ENCODE measurements at places on chromosomes 11 and 22.

DNA sequence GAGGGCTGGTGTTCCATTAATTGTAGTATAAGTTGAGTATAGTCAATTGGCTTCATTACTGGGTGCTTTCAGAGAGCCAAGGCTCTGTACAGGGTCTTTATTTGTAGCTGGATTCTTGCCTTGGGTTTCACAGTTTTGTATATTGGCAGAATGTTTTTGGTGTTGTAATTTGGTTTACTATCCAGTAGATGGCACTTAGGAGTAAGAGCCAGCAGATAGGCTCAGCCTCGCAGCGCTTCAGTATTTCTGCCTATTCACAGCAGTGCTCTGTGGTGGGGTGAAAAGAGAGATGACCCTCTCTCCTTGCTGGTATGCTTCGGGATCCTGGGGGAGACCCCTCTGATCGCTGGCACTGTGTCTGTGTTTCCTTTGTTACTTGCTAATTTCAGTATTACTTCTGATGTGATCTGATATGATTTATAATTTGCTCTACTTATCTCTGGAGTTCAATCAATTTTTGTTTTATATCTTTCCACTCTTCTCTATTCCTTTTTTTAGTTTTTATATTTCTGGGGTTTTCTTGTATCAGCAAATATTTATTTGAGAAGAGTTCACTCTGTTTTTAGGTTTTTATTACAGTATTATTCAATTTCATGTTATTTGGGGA lies 52.2 kb downstream of the ANO5 start:
- no peak for DNase-seq

GRCh38 chr11:1290052-1291040 lies 19.1 kb downstream of the TOLLIP start:
- DNase-seq, result no peak

DNA sequence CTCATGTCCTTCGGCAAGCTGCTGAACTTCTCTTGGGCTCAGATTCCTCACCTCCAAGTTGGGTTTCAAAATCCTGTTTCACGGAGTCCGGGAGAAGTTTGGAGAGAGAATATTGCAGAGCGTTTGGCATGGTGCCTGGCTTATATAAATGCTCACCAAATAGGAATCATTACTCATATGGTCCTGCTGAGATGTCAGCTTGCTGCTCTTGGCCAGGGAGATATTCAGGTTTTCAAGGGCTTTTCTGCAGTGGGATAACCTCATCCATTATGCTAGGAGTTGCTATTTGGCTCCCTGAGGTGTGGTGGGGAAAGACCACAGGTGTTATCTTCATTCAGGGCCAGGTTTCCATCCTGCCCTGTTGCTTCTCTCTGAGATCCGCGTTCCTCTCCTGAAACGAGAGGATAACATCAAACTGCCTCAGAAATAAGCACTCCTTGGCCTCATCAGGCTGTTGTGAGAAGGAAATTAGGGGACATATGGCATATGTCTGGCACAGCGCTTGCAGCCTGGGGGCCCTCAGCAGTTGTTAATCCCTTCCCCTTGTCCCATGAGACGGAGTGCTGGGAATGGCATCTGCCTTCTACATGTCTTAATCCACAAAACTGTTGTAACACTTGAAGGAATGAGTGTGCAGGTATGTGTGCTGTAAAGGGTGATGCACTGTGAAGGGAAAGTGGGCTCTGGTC lies 29.9 kb upstream of the ACER3 start:
- DNase-seq, result no peak

DNA sequence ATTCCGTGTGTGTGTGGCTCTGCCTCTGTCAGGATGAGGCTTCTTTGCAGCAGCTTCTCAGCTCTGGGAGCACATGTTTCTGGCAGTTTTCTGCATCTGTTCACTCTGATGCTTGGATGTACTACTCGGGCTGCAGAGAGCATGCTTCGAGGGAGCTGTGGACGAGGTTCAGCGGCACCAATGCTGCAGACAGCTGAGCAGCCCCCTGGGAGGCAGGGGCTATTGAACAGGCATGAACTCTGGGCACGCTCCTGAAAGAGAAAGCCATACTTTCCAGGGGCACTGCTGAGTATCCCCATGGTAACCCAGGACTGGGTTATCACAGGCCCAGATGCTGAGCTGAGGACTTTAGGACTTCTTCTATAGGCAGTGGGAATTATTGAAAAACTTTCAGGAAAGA lies 33.8 kb downstream of the ADAMTS8 start:
- no peak for DNase-seq

DNA sequence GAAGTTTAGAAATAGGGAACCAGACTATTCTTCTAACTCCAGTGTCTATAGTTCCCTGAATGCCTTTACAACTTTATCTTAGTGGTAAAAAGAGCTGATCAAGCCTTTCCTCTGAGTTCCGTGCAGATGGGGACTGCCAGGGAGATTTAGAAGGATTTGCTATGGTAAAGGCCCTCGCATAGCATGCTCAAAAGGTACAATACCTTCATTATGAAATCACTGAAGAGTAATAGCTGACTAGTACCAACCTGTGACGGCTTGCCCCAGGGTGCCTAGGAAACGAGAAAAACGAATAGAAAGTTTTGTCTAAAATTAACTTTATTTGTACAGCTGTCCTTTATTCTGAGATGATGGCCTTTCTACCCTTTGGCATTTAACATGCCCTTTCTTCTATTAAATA lies 150.1 kb upstream of the ARHGAP42 start:
- DNase-seq, result no peak

- DNase-seq, result peak; percentile 82
Measured at GRCh38 chr11:46315033-46315738, 32.1 kb upstream of the DGKZ start.

- no peak for DNase-seq
Measured at GRCh38 chr22:19824212-19824925, 30.3 kb downstream of the GNB1L start.

DNA sequence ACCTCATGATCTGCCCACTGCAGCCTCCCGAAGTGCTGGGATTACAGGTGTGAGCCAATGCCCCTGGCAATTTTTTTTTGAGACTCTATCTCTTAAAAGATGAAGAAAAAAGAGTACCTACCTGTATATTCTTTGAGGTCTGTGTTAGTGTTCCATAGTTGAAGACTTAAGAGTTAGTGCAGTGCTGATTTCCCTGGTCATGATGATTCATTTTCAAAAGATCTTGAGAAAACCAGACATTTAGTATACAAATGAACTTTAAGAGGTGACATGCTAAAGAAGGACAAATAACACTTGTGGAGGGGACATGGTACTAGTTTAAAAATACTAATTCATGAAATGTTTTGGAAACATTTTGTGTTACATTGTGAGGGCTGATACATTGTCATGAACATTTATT lies 17.7 kb downstream of the CBL start:
- no peak for DNase-seq

DNA sequence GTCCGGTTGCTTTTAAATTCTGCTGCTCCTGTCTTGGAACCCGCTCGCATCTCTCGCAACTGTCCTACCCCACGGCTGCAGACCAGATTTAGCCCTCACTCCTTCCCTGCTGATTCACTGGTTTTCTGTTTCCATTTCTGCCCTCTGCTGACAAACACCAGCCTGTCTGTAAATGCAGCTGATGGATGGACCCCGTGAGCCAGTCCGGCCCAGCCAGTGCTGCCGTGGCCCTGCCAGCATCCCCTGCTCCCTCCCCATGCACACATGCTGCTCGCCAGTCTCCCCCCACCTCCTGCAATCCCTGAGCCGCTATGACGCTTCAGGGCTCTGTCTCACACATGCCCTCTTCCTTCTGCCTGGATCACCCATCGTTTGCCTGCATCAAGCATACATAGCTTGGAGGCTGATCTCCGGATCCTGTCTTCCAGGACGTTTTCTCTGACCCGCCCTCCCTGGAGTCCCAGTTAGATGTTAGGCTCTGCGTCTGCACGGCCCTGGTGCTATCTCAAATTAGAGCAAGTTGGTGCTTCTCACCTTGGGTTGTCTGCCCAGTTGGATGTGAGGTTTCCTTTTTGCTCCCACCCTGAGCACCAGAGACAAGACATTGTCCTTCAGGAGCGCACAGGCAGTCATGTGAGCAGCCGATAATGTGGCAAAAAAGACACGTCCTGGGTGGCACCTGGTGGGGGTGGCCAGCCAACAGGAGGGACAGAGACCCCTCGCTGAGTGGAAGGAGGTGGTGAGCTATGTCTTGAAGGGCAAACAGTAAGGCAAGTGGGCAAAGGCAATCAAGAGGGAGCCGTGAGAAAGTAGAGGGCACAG lies 4.3 kb upstream of the ACR start:
- DNase-seq, result no peak

- DNase-seq, result no peak
Measured at GRCh38 chr11:86923999-86924766, 31.0 kb downstream of the FZD4 start.

DNA sequence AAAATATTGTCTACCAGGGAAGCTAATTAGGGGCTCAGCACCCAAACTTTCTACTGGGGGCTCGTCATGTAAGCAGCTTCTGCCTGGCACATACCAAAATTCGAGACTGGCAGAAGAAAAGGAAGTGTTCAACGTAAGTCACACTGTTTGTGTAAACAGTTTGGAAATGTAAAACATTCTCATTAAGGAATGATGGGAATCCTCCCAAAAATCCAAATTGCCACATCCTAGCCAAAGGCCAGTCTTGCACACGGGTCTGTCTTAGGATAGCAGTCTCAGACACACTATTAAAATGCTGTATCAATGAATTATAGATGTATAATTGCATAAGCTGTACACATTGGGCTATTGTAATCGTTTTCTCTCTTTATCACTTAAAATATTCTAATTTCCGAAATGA lies 28.9 kb downstream of the CUL5 start:
- DNase-seq, result no peak

GRCh38 chr11:16876837-16877236 lies 137.4 kb downstream of the PLEKHA7 start:
- no peak for DNase-seq

DNA sequence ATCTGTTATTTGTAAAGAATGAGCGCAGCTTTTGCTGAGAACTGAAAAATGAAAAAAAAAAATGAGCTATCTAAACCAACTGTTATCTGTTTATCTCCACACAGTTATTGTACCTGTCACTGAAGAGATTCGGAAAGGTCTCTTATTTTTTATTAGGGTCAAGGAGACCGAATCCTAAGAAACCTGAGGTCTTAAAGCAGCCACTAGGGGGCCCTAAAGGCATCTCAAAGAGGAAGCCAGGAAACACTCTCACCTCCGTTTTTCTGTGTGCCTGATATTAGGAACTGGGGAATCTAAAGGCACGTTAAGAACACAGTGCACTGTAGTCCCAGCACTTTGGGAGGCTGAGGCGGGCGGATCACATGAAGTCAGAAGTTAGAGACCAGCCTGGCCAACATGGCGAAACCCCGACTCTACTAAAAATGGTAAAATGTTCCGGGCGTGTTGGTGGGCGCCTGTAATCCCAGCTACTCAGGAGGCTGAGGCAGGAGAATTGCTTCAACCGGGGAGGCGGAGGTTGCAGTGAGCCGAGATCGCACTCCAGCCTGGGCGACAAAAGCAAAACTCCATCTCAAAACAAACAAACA lies 3.5 kb upstream of the LARGE1 start:
- peak; percentile 31 for DNase-seq

- DNase-seq, result no peak
Measured at GRCh38 chr11:123694551-123694950, 40.1 kb upstream of the SCN3B start.

GRCh38 chr11:6406370-6406769 lies 12.5 kb downstream of the APBB1 start:
- no peak for DNase-seq

DNA sequence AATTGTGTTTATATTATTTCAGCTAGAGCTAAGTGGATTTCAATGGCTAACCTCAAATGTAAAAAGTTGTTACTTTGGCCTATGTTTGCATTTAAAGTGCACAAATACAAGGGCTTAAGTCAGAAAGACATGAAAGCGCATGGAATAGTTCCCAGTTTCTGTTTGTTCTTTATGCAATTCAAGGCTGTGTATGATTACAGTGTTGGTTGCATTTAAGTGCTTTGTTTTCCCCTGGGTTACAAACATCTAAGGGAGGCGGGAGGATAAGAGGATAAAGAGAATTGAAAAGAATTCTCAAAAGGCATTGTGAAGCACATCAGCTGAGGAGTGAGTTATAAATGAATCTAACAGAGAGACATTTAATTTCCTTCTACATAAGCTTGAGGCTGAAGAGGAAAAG lies 453.4 kb downstream of the NTM start:
- DNase-seq, result no peak

GRCh38 chr11:25408146-25408545 lies 911.3 kb downstream of the LUZP2 start:
- DNase-seq, result no peak

- DNase-seq, result no peak
Measured at GRCh38 chr11:91792779-91793262, 431.8 kb upstream of the FAT3 start.

GRCh38 chr22:26672060-26672471 lies 14.7 kb downstream of the MIAT start:
- DNase-seq, result no peak

- DNase-seq, result peak; percentile 43
Measured at GRCh38 chr11:67483831-67484665, 1.2 kb downstream of the AIP start.

DNA sequence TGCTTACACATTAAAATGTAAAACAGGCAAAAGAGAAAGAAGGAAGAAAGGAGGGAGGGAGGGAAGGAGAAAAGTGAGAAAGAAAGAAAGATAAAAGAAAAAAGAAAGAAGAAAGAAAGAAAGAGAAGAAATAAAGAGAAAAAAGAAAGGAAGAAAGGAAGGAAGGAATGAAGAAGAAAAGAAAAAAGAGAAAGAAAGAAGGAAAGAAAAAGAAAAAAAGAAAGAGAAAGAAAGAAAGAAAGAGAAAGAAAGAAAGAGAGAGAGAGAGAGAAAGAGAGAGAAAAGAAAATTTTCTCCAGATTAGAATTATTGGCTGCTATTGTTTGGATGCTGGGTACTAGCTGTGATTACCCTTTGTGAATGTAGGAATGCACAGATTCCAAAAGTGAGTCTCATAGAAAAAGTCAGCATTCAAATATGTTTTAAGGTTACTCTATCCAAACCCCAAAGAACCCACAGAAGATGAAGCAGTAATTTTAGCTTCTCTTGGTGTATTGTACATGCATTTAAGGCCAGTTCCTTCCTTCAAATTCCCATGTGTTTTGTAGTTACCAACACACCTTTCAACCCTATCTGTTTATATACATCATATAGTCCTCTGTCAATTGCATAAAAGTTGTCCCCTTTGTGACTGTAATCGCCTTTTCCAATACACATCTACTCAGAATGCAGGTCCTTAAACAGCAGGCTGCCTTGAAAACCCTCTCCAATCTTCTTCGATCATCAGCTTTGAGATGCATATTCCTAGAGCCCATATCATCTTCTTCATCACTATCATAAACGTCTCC lies 789 bp upstream of the FAM111A start:
- DNase-seq, result peak; percentile 0

- no peak for DNase-seq
Measured at GRCh38 chr11:119188067-119188466, 2.8 kb downstream of the NHERF4 start.

DNA sequence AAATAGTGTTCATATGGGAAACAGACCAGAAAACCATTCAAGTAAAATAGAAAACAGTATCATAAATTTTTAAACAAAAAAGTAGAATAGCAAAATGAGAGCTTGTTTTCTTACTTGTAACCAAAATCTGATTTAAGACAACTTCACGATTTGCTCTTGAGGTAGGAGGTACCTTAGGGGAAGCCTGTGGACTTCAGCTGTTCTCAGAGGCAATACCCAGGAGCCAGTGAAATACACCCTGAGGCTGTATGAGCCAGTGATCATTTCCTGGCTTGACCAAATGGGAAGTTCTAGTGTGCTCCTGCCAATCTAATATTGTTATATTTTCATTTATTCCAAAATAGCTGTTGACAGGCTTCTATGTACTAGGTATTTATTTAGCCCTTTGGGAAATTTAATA lies 104.8 kb downstream of the ARHGAP42 start:
- DNase-seq, result no peak

GRCh38 chr11:45661439-45662055 lies 3.9 kb downstream of the CHST1 start:
- DNase-seq, result no peak
